Stimulated activated CD8-positive, alpha-beta memory T cell treated with anti-CD3 and anti-CD28 coated beads, Interleukin-4, amount 100 ng/mL, for 1 hour (primary cell): ENCODE measurements at places on chromosomes 7 and 10.

GRCh38 chr10:114525368-114525949 is 121.2 kb upstream of the AFAP1L2 start:
- no peak for DNase-seq

DNA sequence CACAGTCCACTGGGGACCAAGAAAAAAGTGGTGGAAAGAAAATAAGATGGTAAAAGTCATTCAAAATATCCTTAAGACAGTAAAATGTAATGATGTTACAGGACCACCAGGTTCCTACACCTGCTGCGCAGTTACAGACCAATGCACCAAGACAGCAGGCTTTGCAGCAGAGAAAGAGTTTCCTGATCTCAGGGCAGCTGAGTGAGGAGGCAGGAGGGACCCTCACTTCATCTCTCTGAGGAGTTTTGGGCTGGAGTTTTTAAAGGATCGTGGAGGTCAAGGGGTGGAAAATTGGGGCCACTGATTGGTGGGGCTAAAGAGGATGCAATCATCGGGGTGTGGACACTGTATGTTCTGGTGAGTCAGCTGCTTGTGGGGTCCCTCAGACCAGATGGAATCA is 100.0 kb downstream of the BMS1 start:
- no peak for DNase-seq

GRCh38 chr7:28376634-28377033 is 35.7 kb upstream of the CREB5 start:
- DNase-seq, result no peak

DNA sequence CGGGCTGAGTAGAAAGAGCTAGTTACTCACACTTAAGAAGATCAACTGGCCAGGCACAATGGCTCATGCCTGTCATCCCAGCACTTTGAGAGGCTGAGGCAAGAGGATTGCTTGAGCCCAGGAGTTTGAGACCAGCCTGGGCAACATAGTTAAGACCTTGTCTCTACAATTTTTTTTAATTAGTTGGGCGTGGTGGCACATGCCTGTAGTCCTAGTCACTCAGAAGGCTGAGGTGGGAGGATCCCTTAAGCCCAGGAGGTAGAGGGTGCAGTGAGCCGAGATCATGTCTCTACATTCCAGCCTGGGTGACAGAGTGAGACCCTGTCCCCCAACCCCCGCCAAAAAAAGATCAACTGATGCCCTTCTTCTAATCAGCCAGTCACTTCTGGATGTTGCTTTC is 74.6 kb upstream of the ATP6V0A4 start:
- DNase-seq, result no peak

GRCh38 chr7:92485267-92485892 is 7.6 kb upstream of the ERVW-1 start:
- no peak for DNase-seq

GRCh38 chr7:77980087-77980713 is 181.6 kb downstream of the PHTF2 start:
- DNase-seq, result no peak

- DNase-seq, result no peak
These were observed 24.3 kb downstream of the NKX2-3 start for GRCh38 chr10:99557044-99557443.

DNA sequence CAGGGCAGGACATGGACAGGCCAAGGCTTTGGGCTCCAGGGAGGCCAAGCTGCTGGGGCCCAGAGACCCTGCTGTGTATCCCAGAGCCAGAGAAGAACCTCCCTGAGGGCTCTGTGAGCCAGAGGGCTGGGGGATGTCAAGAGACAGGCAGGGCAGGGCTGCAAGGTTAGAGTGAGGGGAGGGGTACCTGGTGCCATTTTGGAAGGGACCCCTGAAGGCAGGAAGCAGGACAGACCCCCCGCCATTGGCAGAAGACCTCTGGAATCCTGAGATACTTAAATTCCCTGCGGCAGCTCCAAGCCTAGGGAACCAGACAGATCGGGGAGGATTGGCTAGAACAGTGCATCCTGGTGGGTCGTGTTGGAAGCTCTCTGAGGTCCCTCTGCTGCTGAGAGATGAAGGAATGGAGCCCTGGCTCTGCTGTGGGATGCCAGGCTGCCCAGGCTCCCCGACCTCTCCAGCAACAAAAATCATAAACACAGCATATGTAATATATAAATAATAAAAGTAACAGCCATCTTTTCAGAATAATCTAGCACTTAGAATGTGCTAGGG is 75.0 kb downstream of the LHPP start:
- DNase-seq, result no peak

- no peak for DNase-seq
These were observed 178.5 kb downstream of the KCNMA1 start for GRCh38 chr10:77458986-77459590.

DNA sequence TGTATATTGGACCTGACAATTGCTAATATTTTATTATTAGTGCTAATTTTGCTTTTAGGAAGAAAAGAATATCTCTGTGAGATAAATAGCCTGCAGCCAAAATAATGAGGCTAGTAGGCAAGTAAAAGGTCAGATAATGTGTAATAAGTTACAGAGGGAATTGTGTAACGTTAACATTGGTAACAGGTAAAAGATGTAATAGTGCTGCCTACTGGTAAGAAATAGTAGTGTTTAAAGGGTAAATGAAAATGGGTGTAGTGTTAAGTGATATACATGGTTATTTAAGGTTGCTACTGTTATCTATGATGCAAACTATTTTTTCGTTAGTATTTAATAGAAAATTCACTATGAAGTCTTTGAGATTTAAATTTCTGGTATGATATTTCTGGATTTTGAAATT is 9.2 kb upstream of the FOXP2 start:
- no peak for DNase-seq

GRCh38 chr10:14667781-14668180 is 106.9 kb downstream of the FAM107B start:
- no peak for DNase-seq

DNA sequence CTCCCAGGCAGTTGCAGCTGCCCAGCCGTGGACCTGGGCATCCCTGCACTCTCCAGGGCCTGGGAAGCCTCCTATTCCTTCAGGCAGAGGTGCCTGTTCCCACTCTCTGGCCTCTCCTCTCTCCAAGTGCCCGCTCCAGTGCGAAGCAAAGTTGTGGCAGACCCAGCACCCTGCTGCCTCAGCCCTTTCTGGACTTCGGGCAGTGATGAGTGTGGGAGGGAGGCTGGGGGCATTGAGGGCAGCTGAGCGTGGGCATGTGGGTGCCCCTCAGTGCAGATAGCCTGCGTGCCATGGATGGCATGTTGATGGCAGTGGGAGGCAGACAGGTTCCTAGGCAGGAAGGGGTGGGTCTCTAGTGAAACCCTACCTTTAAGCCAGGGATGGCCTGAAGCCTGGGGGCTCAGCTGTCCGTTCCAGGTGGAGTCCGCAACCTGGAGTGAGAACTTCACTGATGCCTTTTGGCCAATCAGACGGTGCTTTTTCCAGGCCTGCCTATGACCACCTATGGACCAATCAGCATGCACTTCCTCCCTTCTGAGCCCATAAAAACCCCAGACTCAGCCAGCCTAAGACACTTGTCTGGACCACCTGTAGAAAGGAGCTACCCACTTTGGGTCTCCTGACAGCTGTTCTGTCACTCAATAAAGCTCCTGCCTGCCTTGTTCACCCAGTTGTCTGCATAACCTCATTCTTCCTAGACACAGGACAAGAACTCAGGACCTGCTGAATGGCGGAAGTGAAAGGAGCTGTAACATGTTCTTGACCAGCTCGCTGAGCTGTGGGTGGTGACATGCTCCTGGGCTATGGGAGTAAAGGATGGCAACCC is 26.1 kb downstream of the SVIL start:
- no peak for DNase-seq

- DNase-seq, result no peak
These were observed 128.9 kb downstream of the MTPAP start for GRCh38 chr10:30219971-30220751.

DNA sequence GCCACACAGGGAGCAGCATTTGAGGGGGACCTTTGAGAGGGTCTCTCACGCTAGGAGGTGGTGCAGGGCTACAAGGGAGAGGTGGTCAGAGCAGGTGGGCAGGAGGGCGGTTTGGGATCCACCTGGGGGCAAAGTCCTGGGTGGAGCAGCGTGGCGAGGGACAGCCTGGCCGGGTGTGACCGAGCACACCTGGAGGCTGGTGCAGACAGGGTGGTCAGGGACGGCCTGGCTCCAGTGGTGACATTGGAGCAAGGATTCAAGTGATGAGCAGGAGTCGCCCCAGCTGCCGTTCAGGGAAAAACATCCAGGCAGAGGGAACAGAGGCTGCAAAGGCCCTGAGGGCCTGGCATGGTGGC is 36.0 kb downstream of the CLIP2 start:
- no peak for DNase-seq

DNA sequence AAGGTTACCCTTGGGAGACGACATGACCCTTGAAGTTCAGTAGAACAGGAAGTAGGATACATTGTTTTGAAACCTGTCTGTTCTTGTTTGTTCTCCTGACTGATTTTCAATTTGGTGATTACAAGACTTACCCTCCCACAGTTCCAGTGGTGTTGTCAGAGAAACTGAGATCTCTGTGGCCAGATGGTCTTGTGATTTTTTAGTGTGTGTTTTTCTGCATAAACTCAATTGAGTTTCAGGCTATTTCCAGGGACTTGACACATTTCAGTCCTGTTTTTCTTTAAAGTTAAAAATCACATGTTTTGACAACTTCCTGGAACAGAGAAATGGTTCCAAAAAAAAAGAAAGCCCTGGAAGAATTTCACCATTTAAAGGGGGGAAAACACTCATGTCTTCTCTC is 22.3 kb downstream of the PIK3CG start:
- DNase-seq, result no peak

DNA sequence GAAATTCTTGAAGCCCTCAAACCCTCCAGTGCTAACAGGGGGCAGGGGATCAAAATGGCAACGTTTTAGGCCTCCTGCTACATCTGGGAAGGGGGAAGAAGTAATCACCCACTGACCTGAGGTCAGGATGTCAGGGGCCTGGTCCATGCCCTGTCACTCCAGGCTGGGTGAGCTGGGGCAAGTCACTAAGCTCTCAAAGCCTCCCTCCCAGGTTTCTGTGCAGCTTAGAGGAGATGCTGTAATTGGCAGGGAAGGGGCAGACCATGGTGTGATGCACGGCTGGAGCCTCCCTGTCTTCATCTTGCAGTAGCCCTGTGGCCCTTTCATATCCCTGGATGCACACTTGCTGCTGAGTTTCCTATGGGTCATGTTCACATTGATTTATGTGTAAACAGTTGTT is 27.2 kb downstream of the LEP start:
- no peak for DNase-seq

GRCh38 chr10:102408728-102409603 is 9.6 kb downstream of the PSD start:
- peak; percentile 52 for DNase-seq

GRCh38 chr10:50397312-50398140 is 146.2 kb upstream of the ASAH2 start:
- DNase-seq, result no peak

DNA sequence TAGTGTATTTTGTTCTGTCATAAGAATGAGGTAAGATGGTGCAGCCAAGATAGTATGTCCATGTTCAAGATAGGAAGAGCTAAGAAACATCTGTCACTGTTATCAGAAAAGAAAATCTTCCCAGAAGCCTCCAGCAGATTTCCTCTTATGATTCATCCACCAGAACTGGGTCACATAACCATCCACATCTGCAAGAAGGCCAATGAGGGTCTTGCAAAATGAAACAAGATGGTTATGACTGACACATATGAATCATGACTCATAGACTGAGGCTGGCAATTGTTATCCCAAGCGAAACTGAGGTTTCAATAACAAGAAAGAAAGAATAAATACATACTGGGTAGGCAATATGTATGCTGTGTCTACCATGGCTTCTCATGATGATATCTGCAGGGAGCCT is 30.3 kb downstream of the CCNJ start:
- no peak for DNase-seq

- no peak for DNase-seq
These were observed 99.3 kb downstream of the KAT6B start for GRCh38 chr10:74925708-74926107.
